GF-D8 (cell line): ENCODE measurements at places on chromosomes 3 and 15.

GRCh38 chr15:52233405-52233804 is 42.2 kb upstream of the GNB5 start:
- DNase-seq: peak; percentile 0

- DNase-seq: no peak
Measured at GRCh38 chr3:60696428-60697125, 554.7 kb downstream of the FHIT start.

DNA sequence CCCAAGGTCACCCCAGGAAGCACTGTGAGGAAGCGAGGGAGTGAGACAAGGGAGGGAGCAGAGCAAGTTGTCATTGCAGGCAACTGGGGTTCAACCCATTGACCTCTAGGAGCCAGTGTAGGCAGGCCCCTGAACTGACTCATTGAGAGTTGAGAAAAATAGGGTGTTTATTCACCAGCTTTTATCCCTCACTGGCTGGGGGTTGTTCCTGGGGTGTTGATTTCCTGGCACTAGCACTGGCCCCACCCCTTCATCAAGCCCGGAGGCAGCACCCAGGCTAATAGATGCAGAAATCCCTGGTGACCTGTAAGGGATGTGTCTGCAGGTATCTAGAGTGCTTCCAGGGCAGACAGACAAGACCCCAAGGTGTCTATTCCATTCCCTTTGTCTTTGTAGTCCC is 183.9 kb downstream of the ARRDC4 start:
- DNase-seq: no peak

DNA sequence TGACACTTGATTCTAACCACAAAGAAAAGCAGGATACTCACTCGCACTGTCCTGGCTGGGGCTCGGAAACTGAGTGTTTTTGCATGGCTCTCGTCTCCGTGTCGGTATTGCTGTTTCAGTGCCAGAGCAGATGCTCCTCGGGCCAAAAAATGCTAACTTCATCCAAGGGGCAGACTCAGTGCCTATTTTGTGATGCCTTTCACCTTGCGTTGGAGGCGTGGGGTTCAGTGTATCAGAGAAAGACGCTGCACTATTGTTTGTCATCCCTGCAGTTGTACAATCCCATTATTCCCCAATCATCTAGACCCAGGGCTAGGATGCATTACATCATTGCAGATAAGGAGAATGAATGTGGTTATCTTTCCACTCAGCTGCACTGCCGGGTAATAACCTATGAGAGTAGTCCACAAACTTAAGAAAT is 1.4 kb downstream of the CACNA2D3 start:
- no peak for DNase-seq

GRCh38 chr3:132279030-132279429 is 38.2 kb upstream of the ACP3 start:
- no peak for DNase-seq

GRCh38 chr15:78999636-79000035 is 54.8 kb upstream of the CTSH start:
- no peak for DNase-seq

- DNase-seq: no peak
Measured at GRCh38 chr3:9646800-9647152, 2.5 kb upstream of the MTMR14 start.

DNA sequence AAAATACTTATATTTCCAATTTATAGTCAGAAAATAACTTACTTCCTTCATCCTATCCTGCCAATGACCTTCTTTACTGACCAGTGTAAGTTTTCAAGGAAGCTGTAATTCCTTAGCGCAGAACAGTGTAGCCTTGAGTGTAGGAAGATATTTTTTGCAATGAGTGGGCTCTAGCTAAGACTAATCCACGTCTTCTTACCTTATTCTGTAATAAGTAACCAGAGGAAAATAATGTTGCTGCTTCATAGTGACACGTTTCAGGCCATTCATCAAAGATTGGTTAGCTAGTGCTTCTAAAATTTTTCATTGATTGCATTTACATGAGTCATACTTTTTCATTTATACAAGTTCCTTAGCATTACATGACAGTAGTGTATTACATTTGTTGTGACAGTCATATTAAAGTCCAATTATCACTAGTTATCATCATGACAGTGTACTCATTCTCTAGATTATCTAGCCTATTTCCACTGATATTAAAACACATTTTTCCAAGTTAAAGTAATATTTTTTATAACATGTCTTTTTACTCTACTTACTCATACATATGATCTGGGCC is 403.8 kb upstream of the EPHA3 start:
- no peak for DNase-seq

DNA sequence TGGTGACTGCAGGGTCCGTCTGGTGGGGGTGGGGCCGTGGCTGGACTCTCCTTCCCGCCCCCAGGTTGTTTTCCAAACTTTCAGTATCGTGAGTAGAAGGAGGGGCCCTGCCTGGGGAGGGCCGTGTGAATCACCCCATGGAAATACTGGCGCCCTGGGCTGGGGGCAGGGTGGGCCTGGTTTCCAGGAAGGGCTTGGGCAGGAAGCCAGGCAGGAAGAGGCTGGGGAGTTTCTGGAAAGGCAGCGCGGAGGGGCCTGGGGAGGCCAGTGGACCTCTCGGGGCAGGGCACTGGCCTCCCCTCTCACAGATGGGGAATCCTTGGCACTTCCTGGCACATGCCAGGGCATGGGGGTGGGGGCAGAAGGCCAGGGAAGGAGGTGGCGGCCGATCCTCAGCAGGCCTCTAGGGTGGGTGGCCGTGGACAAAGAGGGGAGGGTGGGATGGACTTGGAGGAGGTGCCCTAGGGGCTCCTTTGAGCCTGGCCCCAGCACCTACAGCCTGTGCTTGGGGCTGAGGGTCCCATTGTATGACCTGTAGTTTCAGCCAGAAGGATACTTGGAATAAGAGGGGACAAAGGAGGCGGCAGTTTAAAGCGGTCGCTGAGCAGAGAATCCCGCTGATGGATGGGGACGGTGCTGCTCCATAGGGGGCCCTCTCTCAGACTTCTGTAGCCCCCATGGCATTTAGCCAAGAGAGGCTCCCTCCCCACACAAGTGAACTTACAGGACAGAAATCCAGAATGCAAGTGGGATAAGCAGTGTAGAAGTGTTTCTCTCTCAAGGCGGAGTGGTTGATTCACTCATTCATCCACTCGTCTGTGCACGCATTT is 56.5 kb upstream of the GATA2 start:
- DNase-seq: no peak

GRCh38 chr3:194206320-194206719 is 70.4 kb downstream of the HES1 start:
- peak; percentile 39 for DNase-seq

GRCh38 chr15:99702895-99703602 is 30.2 kb downstream of the LYSMD4 start:
- no peak for DNase-seq

DNA sequence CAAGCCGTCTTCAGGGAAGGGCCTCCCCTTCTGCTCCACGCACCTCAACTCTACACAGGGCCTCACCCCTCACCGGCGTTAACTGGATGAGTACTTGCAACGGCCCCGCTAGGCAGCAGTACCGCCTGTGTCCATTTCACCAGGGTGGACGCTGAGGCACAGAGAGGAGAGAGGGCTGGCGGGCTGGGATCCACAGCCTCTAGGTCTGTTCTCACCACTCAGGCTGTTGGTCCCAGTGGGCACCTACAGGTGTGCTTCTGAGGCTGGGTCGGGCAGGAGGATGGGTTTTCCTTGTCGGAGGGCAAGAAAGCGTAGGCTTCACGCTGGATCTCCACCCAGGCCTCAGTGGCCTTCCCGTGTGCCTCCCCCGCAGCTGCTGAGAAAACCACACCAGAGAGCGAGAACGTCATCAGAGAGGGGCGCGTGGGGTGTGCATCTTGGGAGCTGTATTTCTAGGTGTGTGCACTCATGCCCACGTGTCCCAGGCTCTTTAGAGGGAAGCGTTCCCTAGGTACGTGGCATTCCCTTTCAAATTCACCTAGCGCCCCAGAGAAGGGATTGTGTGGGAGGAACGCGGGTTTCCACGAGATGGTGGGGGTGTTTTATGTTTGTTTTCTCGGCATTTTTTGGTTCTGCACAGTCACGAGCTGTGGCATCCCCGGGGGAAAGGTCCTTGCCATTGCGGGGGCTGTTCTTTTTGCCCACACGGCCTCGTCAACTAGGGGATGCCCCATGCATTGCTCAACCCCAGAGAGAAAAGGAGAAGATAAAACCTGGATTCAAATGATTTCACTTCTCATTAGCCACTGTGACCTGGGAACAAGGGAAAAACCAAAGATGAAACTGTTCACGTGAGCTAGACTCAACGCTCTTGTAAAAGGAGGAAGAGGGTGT is 67.7 kb downstream of the MGLL start:
- DNase-seq: no peak

DNA sequence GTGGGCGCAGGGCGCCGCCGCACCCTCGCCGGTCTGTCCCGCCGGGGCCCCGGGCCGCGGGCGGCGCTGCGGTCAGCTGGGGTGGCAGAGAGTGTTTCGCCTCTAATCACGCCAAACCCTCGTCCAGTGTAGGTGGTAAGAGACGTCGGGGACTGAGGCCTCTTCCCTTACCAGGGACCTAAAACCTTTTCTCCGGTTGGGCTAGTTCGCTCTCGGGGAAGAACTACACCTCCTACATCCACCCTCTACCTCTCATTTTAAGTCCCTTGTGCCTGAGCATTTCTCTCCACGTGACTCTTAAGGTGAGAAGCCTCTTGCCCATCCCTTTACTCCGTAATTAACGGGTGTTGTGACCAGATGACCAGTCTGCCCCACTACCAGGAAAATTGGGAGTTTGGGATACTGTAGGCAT is 520 bp downstream of the TMEM42 start:
- peak; percentile 11 for DNase-seq

GRCh38 chr3:112327371-112327951 is 5.5 kb upstream of the CD200 start:
- peak; percentile 27 for DNase-seq

DNA sequence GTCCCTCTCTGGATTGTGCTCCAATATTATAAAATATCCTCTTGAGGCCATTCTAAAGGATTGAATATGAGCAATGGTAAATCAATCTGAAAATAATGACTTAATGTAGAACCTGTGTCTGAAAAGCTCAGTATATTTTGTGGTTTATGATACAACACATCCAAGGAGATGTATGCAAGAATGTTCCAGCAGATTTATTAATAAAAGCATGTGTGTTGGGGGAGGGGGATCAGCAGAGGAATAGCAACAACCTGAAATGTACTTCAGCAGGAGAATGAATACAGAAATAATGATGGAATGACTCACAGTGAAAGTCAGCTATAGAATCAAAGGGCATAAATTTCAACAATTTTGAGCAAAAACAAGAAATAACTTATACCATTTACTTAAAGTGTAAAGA is 56.7 kb upstream of the NUDT16 start:
- no peak for DNase-seq

DNA sequence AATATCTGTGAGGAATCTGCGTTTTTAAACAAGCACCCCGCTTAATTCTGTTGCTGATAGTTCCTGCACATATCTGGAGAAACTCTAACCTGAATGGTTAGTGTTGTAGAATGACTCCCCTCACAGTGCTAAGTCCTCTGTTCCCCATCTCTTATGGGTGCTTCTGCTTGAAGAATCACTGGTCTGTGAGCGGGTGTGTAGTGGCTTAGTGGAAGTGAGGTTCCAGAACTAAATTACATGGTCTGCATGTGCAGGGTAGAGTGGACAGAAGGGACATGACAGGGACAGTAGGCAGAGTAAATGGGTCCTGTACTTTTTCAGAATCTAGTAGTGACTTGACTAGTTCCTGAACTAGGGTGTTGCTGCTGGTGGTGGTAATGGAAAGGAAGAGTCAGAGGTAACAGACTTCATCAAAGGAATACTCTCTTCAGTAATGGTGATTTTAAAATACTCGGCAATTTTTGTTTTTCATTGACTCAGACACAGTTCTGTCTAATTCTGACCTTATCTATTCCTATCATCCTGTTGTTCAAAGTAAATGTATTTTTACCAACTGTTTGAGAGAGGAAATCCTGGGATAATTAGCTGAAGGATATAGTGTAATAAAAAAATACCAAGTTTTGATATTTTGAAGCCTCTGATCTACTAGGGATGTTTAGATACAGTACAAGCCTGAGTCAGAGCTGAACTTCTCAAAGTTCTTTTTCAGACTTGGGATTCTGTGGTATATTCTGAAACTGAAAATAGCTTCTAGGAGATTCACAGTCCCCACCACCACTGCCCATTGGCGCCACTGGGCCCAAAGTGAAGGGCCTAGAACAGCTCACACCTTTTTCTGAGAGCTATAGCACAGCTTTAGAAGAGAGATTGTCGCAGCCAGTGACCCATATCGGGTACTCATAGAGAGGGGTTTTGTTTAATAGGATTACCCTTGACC is 55.5 kb downstream of the FNDC3B start:
- DNase-seq: no peak

DNA sequence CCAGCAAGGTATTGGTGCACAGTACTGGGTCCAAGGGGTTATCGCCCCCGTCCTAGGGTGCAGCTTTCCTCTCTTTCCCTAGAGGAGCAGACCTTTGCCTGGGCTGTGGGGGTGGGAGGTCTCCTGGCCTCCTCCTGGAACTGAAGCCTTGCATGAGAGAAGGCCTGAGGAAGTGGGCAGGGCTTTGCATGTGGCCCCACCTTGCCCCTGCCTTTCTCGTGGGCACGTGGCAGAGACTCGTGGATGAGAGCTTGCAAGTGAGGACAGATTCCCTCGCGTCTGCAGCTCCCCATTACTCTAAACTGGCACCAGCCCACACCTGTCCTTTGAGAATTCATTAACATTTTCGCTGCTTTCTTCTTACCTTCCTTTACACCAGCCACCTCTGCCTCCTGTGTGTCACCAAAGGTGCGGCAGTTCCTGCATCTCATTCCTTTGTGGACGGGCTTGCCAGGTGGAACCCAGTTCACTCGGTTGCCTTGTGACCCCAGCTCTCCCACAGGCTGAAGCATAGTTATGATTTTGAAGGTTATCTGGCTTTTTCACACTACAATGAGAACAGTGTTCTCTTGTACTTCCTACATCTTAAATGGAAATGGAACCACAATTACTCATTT is 40.9 kb upstream of the NR2C2 start:
- no peak for DNase-seq

GRCh38 chr15:52031556-52031955 is 12.5 kb downstream of the MAPK6 start:
- DNase-seq: no peak

DNA sequence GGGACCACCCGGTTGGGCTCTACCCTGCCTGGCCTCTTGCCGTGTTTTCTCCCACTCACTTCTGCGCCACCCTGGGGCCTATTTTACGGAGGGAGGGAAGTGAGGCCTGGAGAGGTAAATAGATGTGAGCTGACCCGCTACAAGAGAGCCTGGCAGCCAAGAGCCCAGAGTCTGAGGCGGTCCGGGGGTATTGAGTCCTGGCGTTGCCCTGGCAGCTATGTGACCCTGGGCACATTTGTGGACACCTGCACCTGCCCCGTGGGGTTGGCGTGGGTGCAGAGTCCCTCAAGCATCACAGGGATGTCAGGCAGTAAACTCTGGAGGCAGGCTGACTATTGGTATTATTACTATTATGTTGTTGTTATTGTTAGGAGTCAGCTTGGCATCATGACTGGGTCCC is 85.7 kb downstream of the FBLN2 start:
- no peak for DNase-seq

DNA sequence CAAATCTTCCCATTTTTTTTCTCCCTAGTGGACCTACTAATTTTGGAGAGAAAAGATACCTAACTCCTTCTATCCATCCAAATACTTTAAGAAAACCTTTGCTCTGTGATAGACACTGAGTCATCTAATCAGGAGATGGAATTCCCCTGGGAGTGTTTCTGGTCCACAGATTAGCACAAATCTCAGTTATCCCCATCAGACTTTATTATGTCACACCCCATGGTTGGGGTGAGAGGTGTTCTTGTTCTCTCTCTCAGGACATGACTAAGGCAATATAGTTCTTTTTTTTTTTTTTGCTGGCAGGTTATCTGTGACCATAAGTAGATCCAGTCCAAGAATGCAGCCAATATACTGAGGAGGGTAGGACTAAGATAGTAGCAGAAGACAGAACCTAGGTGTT is 15.8 kb downstream of the SLC9A9 start:
- no peak for DNase-seq
